ENCODE measurements at places on chromosomes 2 and 18. TPM values are rescaled to one million over a fixed set of nuclear protein-coding genes. Genes with fewer than 3 reads are reported as not detected.
A peak's percentile ranks its signal among the peaks of the same experiment; 100 is the strongest.

DNA sequence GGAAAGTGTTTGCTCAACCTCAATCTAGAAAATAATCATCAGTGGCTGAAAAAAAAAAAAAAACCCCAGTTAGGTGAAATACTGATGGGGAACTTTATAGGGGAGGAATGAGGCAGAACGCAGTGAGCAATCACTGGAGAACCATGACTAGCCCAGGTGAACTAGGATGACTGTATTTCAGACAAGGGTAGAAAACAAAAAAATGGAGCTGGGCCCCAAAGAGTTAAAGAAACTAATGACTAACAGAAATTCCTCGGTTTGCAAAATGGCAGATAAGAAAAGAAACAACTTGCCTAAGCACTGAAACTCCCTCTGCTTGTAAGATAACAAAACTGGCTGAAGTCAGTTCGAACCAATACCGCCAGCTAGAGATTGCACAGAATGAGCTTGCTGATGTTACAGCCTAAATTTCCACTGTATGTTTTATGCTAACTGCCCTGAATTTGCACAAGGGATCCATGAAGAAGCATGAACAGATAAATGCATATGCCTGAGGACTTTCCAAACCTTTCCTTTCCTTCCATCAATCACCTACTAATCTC lies 245.9 kb downstream of the METTL4 start:
- DNase-seq, result no peak

- DNase-seq, result no peak
Observed at GRCh38 chr2:12465631-12466135, 251.1 kb upstream of the TRIB2 start.

DNA sequence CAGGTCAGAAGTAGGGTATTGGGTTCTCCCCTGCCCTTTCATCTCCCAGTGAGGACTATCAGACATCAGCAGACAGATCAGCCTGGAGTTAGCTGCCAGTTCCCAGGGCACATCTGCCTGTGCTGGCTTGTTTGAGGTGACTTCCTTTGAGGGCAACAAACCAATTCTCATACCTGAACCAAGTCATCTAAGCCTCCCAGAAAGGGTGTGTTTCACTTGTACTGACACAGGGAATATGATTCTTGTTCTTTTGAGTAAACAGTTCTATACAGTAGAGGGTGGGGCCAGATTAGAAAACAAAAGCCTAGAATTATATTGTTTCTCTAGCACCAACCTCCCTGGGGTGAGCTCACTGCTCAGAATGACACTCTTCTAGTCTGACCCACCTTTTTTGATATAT lies 591.9 kb downstream of the SLC4A3 start:
- peak; percentile 6 for DNase-seq

- DNase-seq, result no peak
Observed at GRCh38 chr2:159637240-159637639, 20.9 kb upstream of the BAZ2B start.

DNA sequence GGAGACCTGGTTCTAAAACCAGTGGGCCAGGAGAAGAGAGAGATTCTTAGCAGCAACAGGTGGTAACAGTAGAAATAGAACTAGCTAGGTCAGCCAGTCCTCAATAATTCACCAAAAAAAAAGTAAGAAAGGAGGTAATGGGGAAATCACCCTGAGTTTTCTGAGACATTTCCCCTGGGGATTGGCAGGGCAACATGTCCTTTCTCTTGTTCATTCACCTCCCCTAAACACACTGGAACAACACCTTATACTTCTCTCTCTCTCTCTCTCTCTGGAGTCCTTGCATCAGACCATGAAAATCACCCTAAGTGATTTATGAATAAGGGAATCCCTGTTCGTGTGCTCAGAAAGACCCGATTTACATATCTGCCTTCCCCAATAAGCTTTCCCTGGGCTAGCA lies 64.8 kb downstream of the COX7A2L start:
- no peak for DNase-seq

- DNase-seq, result no peak
Observed at GRCh38 chr2:98669675-98670074, 61.3 kb downstream of the MGAT4A start.

DNA sequence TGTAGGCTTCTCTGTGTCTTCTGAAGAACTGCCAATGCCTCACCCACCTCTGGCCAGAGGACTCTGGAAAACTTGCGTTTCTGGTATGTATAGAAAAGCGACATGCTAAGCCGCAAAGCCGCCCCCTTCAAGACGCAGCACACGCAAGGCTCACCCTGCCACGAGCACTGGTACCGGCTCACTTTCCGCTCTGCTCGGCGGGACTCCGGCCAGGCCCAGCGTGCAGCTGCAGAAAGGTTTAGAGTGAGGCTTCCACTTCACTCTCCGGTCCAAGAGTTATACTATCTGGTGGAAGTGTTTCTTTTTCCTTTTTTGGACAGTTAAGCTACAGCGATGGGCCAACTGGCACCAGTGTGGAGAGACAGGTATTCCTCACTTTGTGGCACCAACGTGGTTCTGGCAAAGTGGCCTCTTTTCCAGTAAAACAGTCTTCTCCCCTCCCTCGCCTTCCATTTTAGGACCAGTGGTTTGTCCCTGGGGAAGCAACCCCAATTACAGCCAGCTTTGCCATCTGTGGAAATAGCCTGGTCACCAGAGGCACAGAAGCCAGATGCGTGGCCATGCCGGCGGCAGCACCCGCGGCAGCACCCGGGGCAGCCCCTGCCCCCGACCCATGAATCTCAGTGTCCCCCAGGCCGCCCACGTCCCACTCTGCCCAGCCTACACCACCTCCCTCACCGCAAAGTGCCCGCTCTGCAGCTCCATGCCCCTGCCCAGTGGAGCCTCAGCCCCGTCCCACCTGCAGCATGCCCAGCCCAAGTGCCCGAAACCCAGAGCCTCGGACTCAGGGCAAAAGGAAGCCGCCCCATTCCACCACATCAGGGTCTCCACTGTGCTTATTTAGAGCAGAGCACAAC lies 91.6 kb upstream of the CTDP1 start:
- DNase-seq, result peak; percentile 45

The PARD6G gene
- total RNA-seq, result 8.5 TPM

The CPLX4 gene
- not detected for total RNA-seq

The TCF23 gene
- 0.23 TPM for total RNA-seq

Measured in mucosa of descending colon (tissue), 3 donors.